Occipital lobe (tissue), 3 donors: ENCODE measurements at places on chromosomes 5 and 9.

- DNase-seq = peak; percentile 39
These were observed 707 bp downstream of the PIP5K1B start for GRCh38 chr9:68705531-68706362.

DNA sequence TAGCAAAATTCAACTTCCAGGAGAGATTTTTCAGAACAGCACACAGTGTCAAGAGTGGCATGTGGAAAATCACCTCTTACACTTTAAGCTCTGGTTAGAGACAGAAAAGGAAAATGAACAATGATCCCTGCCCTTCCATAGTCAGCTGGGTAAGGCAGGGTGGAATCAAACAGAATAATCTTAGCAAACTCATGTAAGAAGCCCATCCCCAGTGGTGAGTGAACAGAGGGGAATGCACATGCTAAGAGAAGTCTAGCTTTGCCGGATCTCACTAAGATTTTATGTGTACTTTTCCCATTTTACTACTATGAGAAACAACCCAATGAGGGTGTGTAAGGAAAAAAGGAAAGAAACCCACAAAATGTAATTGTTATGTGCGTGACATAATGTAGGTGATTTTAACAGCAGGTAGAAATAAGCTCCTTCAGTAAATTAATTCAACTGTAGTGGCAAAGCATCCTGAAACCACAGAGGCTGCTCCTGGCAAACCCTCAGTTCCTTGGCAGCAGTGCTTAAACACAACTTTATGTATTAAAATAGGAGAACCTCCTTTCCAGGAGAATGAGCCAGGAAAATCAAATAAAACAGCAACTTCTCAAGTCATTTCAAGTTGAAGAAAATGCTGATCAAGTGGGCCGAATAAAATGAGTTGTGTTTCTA is 366.0 kb upstream of the TRPC7 start:
- DNase-seq = no peak

GRCh38 chr9:8857926-8858595 is 1058.5 kb upstream of the DMAC1 start:
- DNase-seq = peak; percentile 75

GRCh38 chr9:112064871-112065270 is 110.2 kb downstream of the SUSD1 start:
- no peak for DNase-seq

GRCh38 chr5:31638345-31638744 is 586 bp upstream of the PDZD2 start:
- DNase-seq = no peak

- no peak for DNase-seq
These were observed 244.8 kb upstream of the MPDZ start for GRCh38 chr9:13524245-13524644.

- no peak for DNase-seq
These were observed 144.5 kb downstream of the AOPEP start for GRCh38 chr9:94870793-94871558.

- no peak for DNase-seq
These were observed 4.8 kb upstream of the CHSY3 start for GRCh38 chr5:129899454-129899853.

GRCh38 chr5:180133971-180134508 is 62.5 kb upstream of the RNF130 start:
- DNase-seq = no peak

- DNase-seq = no peak
These were observed 70.0 kb downstream of the MPDZ start for GRCh38 chr9:13209498-13209897.

GRCh38 chr5:17222664-17223063 is 5.2 kb downstream of the BASP1 start:
- DNase-seq = no peak

GRCh38 chr5:38420246-38420645 is 136.2 kb downstream of the LIFR start:
- DNase-seq = no peak
